ENCODE measurements at places on chromosomes 1 and 21.

DNA sequence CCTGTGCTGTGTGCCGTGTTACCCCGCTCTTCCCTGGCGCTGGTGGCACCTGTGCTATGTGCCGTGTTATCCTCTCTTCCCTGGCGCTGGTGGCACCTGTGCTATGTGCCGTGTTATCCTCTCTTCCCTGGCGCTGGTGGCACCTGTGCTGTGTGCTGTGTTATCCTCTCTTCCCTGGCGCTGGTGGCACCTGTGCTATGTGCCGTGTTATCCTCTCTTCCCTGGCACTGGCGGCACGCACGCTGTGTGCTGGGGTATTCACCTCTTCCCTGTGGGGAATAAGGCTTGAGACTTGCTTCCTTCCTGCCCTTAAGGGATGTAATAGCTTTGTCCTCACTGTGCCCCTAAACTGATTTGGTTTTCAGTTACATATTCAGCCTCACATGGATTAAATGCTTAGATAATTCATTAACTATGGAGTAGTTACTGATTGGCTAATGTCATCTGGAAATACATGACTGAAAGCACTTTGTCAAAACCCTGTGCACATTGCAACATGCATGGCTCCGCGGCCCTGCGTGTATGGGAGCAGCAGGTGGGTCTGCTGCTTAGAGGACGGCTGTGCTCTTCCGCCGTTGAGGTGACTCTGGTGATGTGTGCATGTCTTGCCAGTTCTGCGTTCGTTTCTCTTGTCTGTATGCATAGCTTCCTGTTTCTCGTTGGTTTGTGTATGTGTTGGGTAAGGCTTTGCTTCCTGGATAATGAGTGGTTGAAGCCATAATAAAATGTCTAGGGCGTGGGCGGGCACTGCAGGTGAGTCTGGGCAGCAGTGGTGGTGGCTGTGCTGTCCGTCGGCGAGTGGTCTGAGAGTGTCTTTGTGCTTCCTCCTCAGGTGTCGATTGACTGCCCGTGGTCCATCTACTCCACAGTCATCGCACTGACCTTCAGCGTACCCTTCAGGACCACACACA lies 17.9 kb upstream of the PWP2 start:
- no peak for DNase-seq

DNA sequence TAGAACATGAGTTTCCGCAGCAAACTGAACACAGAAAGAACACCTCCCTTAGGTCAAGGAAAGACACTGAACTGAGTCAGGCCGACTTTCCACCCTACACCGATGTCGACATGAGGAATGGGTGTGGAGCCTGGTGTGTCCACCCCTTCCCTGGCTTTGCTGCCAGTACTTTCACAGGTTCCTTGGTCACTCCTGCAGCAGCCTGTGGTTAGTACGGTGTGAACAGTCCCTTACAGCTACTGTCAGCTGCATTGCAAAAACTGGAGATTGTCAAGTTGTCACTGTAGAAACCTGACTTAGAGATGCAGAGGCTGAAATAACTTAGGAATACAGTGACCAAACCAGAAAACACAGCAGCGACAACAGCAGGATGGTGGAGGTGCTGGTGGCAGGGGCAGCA lies 7.1 kb downstream of the PGLYRP3 start:
- DNase-seq = no peak

DNA sequence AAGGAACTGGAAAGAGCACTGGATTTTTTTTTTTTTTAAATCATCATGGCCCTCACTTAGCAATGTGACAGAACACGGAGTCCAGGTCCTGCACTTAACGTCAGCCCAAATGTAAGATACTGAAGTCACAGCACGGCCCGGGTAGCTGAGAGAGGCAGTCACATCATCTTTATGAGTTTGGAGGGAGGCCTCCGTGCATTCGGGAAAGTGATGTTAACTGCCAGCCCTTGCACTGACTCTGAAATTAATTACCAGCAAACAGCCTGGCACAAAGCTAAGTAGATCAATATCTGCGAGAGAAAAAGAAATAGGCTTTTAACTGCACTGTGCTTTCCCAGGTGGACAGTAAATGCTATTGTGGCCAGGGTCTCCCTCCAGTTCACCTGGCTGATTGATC lies 109.5 kb upstream of the ADAR start:
- no peak for DNase-seq

DNA sequence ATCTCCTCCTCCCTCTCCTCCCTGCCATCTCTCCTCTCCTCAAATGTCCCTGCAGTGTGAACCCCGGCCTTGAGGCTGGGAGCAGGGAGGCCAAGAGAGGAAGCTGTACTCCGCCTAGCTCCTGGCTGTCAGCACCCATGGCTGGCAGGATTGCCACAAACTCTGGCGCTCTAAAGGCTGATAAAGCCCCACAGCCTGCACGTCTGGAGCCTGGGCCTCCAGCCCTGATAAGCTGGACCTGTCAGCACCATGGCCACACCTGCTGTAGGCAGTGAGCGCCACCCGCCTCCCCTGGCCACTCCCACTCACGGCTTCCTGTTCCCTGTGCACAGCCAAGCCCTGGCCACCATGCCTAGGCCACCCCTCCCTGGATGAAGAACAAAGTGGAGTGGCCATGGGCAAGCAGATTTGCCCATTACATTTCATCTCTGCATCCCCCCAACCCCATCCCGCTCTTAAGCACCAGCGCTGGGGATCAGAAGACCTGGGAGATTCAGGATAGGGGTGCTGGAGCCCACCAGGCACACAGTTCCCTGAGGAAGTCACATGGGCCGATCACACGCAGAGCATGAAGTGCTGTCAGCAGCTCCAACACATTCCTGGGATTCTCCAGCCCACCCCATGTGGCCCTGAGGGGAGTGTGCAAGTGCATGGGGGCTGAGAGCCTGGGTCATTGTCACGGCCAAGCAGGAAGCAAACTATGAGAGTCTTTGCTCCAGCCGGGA lies 24.2 kb upstream of the NPPB start:
- DNase-seq = no peak

DNA sequence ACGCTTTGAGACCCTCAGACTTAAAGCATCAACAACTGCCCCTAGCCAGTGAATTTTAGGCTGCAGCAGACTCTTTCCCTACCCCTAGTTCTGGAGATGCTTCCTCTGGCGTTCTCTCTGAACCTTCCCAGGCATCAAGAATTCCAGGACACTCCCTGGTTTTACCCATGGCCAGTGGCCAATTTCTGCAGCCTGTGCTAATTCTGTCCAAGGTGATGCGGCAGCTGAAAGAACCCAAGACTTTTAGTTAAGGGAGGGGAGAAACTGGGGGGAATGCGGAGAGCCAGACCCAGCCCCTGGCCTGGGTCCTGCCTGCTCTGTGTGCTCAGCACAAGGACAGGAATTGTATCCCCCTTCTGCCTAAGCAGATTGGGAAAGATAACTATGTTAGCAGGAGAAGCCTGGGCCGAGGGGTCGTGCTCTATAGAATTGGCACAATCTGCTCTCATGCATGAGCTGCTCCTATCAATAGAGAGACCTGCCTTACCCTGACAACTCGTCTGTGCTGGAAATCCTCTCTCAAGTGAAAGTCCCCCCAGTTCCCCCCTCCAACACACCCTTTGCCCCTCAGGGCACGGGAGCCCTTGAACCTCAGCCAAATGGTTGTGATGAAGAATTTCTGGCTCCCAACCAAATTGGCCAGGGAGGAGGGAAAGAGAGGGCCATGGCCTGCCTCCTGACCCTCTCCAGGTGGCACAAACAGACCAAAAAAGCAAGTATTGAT lies 5.4 kb upstream of the GJA8 start:
- DNase-seq = no peak

- no peak for DNase-seq
Measured at GRCh38 chr1:32972814-32973428, 8.3 kb upstream of the RNF19B start.

DNA sequence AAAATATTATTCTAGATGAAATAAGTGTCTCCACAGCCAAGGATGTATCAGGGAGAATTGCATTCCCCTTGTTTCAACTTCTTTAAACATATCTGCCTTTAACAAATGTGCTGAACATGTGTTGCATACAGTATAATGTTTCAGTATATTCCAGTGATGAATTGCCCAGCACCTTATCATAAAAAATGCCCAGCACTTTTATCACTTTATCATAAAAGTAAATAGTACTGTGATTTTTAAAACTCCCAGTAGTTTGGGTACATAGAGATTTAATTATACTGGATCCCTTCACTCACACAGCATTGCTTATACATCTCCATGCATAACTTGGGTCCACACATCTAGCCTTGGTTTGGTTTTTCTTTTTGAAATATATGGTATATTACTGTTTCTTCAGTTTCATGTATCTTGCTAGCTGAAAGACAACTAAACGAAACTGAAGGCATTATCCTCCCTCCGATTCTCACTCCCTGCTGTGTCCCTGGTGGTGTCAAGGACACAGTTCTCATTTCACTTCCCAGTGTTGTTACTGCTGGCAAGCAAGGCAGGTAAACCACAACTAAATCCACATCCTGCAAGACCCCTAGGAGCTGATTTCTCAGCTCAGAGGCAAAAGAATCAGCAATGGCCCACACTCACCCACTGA lies 118.2 kb upstream of the SLC44A3 start:
- DNase-seq = no peak

DNA sequence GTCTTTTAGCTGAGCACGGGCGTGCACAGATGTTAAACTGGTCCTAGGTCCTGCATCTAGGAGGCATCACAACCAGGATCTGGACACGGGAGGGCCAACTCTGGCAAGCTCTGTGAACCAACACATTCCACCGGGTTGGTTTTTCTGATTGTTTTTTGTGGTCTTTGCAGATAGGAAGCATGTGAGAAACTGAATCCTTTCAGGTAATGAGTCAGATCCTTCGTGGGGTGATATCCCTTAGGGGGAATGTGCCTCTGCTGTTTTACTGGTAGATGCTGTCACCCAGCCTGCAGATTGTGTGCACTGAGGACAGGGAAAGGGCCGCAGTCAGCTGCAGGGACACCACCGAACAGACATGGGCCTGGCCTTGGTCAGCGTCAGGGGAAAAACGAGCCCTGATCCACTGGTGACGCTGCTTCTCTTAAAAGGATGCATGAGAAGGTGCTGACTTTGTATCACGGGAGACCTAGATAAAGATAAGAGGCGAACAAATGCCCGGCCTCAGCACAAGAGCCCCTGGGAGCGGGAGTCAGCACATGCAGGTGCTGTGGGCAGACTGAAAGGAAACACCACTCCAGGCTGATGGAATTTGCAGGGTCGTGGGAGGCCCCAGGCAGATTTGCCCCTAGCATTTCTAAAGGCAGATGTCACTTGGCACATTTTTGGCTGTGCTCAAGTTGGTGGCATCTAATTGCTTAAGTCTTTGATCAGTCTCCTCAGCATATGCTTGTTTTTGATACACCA lies 51.1 kb downstream of the DOP1B start:
- peak; percentile 11 for DNase-seq

DNA sequence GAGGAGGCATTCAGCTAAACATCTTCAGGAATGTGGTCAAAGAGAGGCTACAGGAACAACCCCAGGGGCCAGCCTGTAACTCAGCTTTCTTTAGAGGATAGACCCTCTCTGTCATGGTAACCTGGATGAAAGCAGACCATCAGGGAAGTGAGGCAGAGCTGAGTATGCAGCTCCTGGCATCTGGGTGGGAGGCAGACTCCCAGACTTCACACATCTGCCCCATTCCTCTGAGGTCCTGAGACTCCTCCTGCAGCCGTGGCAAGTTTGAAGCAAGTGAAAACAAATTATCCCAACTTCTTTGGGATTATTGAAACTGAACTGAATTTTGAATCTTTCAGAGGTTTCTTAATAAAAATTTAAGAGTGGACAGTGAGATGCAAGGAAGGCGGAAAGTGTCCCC lies 126.1 kb upstream of the KIAA0040 start:
- no peak for DNase-seq

DNA sequence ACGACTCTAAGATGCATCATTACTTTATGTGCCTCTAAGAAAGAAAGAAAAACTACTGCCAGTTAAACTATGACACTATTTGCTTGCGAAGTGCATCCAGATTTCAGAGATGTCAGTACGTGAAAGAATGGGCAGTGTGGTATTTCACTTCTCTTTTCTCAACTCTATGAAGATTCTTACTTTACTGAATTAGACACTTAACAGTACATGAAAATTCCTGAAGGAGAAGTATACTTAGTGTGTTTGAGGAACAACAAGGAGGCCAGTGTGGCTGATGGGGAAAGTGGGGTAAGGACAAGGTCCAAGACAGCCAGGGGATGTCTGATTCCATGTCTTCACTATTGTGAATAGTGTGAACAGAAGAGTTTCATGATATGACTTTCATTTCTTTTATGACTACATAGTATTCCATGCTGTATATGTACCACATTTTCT lies 53.9 kb upstream of the HSD17B7 start:
- no peak for DNase-seq

DNA sequence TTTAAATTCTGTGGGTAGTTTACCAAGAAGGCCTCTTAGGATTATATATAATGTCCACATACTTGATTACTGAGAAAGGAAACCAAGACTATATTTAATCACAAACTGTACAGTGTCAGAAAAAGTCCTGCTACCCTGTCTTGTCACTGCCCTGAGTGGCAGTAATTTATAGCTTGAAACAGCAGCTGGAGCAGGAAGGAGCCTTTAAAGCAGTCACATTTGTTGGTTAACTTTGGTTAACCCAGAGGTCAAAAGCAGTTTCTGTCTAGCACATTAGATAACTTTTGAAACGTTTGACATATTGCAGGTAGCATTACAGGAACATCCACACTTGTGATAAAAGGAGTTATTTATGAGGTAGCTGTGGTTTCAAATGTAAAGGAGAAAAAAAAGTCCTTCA lies 161.7 kb downstream of the ROR1 start:
- DNase-seq = no peak

- no peak for DNase-seq
Measured at GRCh38 chr1:101438359-101438758, 201.5 kb downstream of the S1PR1 start.

DNA sequence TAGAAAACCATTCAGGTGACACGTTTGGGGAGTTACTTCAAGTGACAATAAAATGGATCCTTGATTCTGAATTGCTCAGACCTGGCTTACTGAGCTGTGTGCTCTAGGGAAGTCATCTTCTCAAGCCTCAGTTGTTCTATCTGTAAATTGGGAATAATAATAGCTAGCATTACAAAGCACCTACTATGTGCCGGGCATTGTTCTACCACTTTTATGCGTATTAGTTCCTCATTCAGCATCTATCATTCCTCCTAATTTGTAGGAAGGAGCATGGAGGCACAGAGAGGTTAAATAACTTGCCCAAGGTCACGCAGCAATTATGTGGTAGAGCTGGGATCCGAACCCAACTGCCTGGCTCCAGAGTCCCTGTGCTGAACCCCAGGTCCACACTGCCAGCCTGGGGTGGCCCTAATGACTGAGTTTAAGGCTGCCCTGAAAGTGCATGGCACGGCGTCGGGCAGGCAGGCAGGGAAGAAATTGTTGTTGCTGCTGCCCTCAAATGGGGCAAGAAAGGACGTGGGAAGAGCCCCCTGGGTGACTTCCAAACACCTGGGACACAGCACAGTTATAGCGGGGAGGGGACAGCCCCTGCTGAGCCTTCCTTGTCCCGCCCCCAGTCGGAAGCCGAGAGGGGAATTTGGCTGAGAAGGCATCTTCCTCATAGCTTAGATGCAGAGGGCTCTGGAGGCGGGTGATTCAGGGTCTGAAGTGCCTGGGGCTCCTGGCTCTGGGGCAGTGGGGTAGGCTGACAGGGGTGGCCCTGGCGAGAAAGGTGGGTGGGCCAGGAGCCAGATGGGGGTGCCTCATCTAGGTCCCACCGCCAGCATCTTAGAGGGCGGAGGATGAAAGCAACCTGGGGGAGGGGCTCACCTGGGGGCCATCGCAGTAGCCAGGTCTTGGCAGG lies 86.5 kb upstream of the IFFO2 start:
- peak; percentile 38 for DNase-seq

- DNase-seq = no peak
Measured at GRCh38 chr1:167463875-167464575, 54.3 kb downstream of the CD247 start.

- DNase-seq = peak; percentile 58
Measured at GRCh38 chr1:24541711-24542346, 14.1 kb upstream of the NCMAP start.

GRCh38 chr1:66533804-66534740 lies at the start of gene SGIP1:
Gene SGIP1 (plus strand): TSS chr1:66534153. CDS start chr1:66534359, 206 bp downstream.
- DNase-seq = no peak
